ENCODE measurements at places on chromosomes 1 and 21. TPM values are rescaled to one million over a fixed set of nuclear protein-coding genes. Genes with fewer than 3 reads are reported as not detected.

DNA sequence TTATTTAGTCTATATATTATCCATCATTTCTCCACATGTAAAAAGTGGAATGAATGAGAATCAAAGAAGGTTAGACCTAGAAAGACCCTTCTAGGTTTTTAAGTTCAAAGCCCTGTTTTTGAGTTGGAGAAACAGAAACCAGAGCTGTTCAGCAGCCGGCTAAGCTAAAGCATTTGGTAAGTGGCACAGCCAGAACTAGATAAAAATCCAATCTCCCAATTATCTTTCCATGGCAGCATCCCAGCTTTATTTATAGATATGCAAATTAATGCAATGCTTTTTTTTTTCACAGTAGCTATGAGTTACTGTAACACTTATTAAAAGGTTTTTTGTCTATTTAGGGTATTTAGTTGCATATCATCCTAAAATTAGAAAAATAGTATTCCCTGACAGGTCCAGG lies 85.1 kb downstream of the NIBAN1 start:
- H3K27me3 ChIP-seq, result no peaks in the 10 kb centered on the region
- no peak for DNase-seq
- no peaks in the 10 kb centered on the region for H3K36me3 ChIP-seq
- no peak overlapping the region for H3K4me3 ChIP-seq

The HSF2BP gene
- polyA plus RNA-seq, result 0.19 TPM

The TCHHL1 gene
- polyA plus RNA-seq, result not detected

- no peaks in the 10 kb centered on the region for H3K27me3 ChIP-seq
- no peak for DNase-seq
- peaks cover 19% of the 10 kb centered on the region for H3K36me3 ChIP-seq
- no peaks in the 10 kb centered on the region for H3K4me1 ChIP-seq
Measured at GRCh38 chr21:44062380-44062779, 44.8 kb upstream of the PWP2 start.

The ST6GALNAC3 gene
- polyA plus RNA-seq, result 8.8 TPM

The HES5 gene
- not detected for polyA plus RNA-seq

The CCDC181 gene
- 8.2 TPM for polyA plus RNA-seq

The MFN2 gene
- 41.1 TPM for polyA plus RNA-seq

- H3K27ac ChIP-seq, result no peak overlapping the region
- no peak for DNase-seq
- H3K27me3 ChIP-seq, result peaks cover 4% of the 10 kb centered on the region
- H3K36me3 ChIP-seq, result no peaks in the 10 kb centered on the region
Measured at GRCh38 chr1:202213361-202214088, 19.9 kb downstream of the LGR6 start.

DNA sequence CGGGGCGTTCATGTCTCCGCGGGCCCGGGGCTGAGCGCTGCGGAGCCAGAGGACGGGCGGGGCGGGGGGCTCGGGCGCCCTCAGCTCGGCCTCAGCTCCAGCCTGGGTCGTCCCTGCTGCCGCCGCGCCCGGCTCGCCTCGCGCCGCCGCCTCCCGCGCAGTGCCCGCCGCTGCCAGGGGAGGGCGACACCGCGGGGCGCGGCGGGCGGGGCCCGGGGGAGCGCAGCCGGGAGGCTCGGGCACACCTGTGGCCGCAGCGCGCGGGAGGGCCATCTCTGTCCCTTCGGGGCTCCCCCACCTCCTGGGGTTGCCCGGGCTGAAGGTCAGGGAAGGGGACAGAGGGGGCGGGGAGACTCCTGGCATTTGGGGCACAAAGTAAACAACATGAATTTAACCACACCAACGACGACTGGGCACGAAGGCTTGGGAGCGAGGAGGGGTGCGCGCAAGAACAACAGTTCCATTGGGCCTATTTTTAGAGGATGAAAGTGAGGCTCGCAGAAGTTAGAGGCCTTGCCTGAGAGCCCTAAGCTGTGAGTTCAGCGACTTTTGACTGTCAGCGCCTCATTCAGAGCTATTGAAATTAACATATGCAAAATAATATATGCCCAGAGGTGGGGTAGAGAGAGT lies at the start of gene FAM131C:
Gene FAM131C, minus strand, starts transcription at position 162 of the 630 bp plus-strand sequence. CDS start 209 bp downstream, outside the sequence.
- no peak within 1 kb of the TSS for H3K4me3 ChIP-seq
- H3K4me1 ChIP-seq, result peaks cover 12% of the 10 kb centered on the region
- no peak for DNase-seq
- H3K36me3 ChIP-seq, result no peaks in the 10 kb centered on the region
- no peak within 1 kb of the TSS for H3K27ac ChIP-seq

The DDAH1 gene
- 98.9 TPM for polyA plus RNA-seq

- peaks cover 8% of the 10 kb centered on the region for H3K36me3 ChIP-seq
- no peak overlapping the region for H3K27ac ChIP-seq
- H3K4me1 ChIP-seq, result peaks cover 8% of the 10 kb centered on the region
- H3K4me3 ChIP-seq, result no peak overlapping the region
Measured at GRCh38 chr1:232962761-232963745, 12.6 kb downstream of the NTPCR start.

The PLPPR5 gene
- not detected for polyA plus RNA-seq
